ENCODE measurements at places on chromosomes 3 and 15.
A peak's percentile ranks its signal among the peaks of the same experiment; 100 is the strongest.

DNA sequence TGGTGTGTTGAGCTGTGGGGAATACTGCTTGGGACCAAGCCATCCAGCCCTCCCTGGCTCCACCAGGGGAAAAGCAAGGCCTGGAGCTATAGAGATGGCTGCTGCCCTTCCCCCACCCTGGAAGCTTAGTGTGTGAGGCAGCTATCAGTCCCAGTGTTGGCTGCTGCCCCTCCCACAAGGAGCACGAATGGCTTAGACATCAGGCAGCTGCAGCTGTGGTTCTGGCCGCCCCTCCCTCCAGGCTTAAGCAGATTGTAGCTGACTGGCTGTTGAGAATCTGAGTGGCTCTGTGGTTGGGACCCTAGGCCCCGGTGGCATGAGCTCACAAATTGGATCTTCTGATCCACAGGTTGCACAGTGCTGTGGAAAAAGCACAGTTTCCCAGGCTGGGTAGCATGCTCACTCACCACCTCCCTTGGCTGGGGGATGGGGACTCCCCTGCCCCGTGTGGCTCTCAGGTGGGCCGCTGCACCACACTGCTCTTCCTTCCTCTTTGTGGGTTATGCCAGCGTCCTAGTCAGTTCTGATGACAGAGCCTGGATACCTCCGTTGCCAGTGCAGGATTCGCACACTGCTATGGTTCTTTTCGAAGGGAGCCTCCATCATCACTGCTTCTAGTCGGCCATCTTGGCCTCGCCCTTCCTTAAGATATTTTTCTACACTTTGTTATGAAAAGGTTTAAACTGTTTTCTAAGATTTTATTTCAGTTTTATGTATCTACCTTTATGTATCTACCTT lies 21.2 kb upstream of the SUCNR1 start:
- ATAC-seq, result no peak

- ATAC-seq, result peak; percentile 75
Measured at GRCh38 chr3:47405820-47406761, 25.3 kb downstream of the PTPN23 start.

DNA sequence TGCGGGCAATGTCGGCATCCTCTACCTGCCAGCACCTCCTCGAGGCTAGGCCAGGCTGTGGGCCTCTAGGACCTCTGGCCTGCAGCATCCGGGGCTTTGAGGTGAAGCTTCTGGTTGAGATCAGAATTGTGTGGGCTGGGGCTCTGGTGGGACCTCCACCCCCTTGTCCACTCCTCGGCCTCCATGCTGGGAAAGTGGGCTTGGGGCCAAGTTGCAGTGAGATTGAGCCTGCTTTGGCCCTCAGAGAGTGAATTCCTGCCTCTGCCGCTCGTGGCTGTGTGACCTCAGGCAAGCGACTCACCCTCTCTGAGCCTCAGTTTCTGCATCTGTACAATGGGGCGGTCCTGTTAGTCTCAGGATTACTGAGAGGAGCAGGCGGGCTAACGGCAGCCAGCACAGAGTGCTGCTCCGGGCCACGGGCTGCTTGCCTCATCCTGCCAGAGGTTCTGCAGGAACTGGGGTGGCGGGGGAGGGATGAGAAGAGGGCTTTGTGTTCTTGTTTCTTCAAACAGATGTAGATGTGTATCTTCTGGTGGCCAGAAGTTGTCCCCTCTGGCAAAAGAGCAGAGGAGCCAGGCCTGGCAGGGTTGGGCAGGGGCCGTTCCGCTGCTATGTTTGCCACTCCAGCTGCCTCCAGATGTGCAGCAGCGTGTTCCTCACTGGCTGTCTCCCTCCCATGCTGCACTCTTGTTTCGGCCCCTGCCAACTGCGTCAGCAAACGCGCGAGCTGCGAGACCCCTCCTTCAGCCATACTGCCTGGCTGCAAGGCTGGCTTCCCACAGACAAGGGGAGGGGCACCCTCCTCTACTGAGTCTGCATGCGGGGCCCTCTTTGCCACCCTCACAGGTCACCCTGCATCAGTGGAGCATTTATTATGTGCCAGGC lies 33.7 kb downstream of the FBLN2 start:
- ATAC-seq, result no peak

- no peak for ATAC-seq
Measured at GRCh38 chr15:66715720-66716655, 14.0 kb downstream of the SMAD6 start.

- ATAC-seq, result no peak
Measured at GRCh38 chr3:183279371-183279770, 26.3 kb downstream of the B3GNT5 start.

DNA sequence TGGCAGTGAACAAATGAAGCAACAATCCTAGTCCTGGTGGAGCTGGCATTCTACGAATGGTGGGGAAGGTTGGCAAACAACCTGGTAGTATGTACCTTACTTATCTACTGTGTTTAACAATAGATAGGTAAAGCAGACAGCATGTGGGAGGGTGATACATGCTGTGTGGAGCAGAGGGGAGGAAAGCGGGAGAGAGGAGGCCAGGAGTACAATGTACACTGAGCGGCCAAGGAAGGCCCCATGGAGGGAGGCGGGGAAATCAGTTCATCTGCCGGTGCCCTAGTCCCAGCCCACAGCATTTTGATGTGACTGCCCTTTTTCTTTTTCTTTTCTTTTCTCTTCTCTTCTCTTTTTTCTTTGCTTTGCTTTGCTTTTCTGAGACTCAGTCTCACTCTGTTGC lies 5.3 kb upstream of the RHCG start:
- no peak for ATAC-seq

DNA sequence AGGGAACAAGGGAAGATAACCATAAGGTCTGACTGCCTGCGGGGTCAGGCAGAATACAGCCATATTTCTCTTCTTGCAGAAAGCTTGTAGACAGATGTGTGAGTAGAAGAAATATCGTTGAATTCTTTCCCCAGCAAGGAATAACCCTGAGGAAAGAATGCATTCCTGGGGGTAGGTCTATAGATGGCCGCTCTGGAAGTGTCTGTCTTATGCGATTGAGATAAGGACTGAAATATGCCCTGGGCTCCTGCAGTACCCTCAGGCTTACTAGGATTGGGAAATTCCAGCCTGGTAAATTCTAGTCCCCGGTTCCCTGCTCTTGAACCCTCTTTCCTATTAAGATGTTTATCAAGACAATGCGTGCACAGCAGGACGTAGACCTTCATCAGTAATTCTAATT lies 15.8 kb upstream of the SST start:
- ATAC-seq, result no peak

- no peak for ATAC-seq
Measured at GRCh38 chr15:65394280-65394789, 16.5 kb upstream of the IGDCC3 start.

DNA sequence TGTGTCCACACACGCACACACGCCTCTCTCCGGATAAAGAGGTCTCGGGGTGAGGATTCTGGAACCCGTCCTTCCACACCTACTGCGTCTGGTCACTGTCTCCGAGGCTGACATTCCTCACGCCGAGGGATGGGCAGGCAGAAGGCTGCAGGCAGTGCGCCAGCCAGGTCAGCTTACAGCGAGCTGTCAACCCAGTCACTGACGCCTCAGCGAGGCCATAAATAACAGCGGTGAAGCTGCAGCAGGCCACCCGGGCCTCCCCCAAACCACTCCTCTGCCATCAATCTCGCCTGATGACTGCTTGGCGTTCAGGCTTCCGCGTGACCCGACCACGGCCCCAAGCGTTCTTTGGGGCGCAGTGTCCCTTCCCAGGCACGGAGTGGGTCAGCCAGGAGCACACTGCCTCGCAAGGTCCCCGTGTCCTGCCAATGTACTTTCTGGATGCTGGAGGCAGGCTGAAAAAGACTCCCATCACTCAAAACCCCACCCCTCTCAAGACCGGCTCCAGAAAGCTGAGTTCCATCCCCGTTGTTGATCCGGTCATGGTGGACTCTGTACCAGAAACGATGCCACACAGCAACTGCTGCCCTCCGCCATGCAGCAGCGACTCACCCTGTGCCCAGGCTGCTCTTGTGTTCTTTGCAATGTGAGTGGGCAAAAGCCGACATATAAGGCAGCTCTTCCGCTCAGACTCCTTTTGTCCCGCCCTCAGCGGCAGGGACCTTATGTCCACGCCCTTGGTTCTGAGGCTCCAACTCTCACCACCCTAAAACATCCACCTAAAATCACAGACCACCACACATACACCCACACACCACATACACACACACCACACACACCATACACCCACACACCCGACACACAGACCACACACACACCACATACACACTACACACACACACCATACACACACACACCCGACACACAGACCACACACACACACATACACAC lies 27.1 kb downstream of the CPN2 start:
- peak; percentile 4 for ATAC-seq

DNA sequence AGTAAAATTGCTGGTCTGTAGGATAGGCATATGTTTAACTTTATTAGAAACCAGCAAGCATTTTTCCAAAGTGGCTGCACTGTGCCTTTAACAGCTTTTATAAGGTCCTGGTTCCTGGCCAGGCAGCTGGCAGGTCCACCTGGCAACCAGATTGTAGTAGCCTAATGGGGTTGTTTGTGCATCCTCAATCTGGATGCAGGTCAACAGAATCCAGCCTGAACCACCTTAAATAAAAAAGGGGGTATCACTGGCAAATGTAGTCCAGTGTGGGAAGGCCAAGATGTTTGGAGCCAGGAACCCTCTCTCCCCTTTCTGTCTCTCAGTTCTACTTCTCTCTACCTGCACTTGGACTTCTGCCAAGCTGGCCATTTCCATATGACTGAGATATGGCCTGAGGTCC lies 200.3 kb downstream of the ZNF621 start:
- no peak for ATAC-seq

DNA sequence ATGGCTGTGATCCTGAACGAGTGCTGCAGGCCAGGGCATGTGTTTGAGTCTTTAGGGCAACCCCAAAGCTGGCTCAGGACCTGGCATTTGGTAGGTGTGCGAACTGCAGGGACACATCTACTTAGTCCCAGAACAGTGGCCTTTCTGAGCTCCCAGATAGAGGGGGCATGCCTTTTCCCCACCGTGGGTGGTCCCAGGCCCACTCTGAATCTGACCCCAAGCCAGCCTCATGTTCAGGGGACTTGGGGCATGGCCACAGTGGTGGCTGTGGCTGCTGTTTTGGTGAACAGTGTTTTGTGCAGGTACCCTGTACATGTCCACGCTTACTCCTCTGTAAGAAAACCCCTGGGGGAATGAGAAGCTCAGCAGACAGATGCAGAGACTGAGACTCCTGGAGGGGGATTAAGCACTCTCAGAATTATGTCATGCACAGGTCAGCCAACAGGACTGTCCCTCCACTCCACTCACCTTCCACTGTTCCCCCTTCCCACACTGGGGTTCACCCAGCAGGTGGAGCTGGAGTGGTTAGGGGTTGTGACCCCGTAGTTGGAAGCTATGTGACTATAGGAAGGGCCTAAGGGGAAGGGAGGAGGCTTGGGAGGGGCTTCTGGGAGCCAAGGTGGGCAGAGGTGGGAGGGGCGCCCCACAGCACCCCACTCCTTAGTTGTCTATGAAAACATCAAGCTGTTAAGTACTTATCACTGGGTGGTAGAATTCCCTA lies 16.4 kb downstream of the ESYT3 start:
- ATAC-seq, result peak; percentile 7

DNA sequence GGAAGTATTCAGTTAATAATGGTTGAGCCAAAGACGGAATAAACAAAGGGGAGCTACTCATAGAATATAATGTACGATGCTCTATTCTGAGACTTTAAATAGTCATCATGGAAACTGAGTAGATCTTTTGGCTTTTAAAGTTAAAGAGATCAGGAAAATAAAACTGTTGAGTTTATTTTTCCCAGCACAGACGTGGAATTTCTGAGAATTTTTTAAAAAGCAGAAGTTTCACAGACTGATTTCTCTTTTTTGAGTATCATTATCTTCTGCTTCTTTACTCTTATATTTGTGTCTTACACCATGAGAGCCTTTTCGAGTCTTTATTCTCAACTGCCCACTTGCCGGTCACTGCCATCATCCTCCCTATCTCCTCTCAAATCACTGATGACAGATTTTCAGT lies 13.2 kb downstream of the P2RY14 start:
- ATAC-seq, result no peak

DNA sequence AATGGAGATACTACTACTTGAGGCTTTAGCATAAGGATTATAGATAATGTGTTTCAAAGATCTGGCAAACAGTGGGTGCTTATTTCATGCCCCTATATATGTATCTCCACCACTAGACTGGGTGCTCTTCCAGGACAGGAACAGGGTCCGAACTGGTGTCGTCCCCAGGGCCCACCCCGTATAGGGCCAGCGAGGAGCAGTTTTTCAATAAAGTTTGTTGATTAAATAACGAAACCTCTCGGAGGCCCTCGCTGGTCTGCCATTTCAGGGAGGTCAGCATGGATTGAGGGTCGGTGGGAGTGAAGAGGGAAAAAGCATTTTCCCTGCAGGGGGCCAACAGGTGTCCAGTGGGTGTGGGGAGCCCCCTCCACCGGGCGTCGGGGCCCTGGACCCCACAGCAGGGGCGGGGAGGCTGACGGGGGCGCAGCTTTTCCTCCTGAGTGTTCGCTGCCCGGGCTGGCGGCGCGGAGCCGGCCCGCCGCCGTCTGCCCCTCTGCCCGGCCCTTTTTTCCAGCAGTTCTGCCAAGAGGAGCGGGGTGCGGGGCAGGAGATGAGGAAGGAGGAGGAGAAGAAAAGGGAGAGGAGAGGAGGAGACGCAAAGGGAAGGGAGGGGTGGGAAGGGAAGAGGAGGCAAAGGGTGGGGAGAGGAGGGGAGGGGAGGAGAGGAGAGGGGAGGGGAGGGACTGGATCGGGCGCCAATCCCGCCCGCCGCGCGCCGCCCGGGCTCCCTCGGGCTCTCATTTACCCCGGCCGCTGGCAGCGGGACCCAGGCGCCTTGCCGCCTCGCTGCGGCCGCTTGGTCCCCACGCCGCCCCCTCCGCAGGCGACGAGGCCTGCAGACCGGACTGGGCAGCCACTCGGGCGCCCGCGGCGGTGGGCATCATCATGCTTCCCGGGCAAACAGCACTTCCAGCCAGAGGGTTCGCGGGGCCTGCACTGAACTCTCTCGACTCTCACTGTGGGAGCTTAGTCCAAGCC lies 66.3 kb downstream of the ISG20 start:
- ATAC-seq, result no peak

DNA sequence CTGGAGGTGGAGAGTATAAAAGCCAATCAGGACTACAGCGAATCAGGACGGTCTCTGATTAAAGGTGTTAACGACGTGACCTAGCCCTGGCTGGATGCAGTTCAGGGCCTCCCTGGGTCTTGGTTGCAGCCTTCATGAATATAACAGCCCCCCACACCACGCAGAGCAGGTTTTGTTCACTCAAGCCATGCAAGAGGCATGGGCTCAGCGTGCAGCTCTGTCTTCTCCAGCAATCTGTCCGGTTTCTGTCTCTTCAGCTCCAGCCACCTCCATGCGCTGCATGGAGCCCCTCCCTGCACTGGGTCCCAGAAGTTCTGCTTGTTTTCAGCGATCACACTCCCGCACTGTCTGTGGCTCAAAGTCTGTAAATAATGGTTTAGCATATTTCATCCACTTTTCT lies 57.1 kb upstream of the CHRNA7 start:
- ATAC-seq, result no peak

- ATAC-seq, result no peak
Measured at GRCh38 chr3:33388374-33389100, 51.7 kb downstream of the UBP1 start.

GRCh38 chr3:102673271-102674115 lies 238.7 kb downstream of the ZPLD1 start:
- ATAC-seq, result peak; percentile 50

GRCh38 chr3:126267169-126267975 lies 87.0 kb upstream of the ALDH1L1 start:
- peak; percentile 48 for ATAC-seq

GRCh38 chr3:27353221-27353620 lies 16.0 kb downstream of the NEK10 start:
- no peak for ATAC-seq

Measured in esophagus mucosa (tissue), 1 donor.